NCI-H82 (cell line): ENCODE measurements at places on chromosomes 5 and 9.
A peak's percentile ranks its signal among the peaks of the same experiment; 100 is the strongest.

GRCh38 chr5:113598926-113599325 is 85.4 kb downstream of the YTHDC2 start:
- no peak for DNase-seq

DNA sequence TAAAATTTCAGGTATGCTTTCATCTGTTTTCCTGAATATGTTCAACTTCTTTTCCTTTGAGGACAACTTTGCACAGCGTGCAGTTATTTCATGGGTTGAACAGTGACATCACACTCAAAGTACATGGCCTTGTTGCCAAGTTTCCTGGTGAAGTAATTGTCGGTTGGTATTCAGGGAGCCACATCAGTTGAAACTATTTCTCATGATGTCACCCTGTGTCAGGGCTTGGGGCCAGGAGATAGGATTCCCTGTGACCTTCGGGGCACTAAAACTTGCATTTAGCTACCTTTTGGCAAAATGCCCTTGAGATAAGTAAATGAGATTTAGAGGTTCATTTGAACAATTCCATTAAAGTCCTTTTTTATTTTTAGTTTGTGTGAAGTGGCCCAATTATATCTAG is 383.9 kb downstream of the SH3GL2 start:
- DNase-seq: no peak

- no peak for DNase-seq
Observed at GRCh38 chr5:65098393-65098792, 329.7 kb downstream of the CWC27 start.

- DNase-seq: no peak
Observed at GRCh38 chr9:28866951-28867350, 1293.7 kb upstream of the C9orf72 start.

- peak; percentile 47 for DNase-seq
Observed at GRCh38 chr9:81822967-81823366, 105.3 kb upstream of the SPATA31D4 start.
